ENCODE measurements at places on chromosomes 11 and 22.

- no peak for DNase-seq
Measured at GRCh38 chr11:73530109-73530508, 67.8 kb downstream of the FAM168A start.

DNA sequence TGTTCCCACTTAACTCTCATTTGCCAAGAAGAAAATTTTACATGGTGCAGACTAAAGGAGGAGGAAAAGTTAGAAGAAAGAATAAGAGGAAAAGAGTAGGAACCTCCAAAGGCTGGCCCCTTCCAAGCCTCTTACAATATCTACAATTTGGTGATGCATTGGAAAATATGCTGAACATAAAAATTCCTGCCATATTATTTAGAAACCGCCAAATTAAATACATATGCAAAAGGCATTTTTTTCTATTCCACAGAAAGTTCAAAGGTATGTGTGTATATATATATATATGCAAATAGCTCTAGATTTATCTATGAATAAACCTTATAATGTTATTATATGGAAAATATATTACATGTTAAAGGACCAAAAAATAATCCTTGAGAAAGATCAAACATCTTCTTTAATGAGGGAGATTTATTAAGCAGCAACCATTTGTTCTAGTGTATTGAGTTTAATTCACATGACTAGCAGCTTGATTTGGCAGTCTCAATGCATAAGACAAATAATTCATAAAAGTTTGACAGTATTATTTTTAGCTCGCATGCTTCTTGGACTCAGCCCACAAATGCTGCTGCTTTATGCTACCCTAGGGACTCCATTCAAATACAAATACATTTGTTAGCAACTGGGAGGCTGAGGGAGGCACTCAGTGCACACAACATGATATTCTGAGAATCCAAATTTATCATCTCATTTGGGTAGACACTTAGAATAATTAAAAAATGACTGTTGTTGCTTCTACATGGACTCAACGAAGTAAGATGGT is 184.9 kb downstream of the SBF2 start:
- DNase-seq = peak; percentile 81

DNA sequence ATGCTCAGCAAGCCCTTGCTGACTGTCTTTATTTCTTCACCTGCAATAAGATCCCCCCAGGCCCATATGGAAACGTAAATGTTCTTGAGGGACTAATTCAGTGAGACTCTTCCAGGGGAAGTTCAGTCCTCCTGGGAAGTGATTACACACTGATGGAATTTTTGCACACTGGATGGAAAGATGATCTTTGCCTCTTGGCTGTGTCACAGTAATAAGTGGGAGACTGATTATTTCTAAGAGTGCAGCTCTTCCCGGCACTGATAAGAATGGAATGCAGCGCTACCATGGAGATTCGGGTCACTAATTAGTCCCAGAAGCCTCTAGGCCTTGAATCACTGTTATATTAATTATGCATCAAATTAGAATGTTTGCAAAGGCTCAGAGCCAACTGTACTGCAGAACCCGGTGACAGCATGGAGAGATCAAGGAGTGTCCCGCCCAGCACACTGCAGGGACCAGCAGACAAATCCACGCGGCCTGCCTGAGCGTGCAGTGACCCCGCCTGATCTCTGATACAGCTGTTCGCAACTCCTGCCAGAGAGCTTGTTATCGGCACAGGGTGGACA is 178.3 kb downstream of the SNX19 start:
- peak; percentile 67 for DNase-seq

DNA sequence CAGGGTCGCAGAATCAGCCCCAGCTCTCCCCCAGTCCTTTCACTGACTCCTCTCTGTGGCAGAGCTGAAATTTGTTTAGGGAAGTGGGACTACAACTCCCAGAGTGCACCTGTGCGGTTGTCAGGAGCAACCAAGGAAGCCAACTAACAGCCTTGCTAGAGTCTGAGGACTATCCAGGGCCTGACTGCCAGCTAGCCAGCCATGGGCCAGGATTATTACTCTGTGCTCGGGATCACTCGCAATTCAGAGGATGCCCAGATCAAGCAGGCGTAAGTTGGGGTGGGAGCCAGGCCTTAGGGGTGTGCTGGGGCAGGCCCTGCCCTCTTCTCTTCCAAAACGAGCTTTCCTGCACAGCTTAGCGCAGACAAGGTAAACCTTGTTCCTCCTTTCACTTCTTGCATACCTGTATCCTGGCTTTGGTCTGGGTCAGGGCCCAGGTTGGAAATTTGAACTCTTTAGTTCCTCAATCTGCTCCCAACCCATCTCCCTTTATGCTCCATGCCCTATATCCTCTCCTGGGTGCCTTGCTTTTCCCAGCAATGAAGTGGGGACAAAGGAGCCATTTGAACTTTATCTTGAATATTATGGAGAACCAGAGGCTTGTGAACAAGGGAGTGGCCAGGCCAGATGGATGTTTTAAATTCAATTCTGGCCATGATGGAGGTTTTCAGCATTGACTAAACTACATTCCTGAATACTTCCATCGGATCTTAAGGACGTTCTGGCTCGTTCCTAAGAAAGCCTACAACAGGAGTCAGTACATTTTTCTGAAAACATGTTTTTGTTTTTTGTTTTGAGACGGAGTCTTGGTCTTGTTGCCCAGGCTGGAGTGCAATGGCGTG is at the start of gene DNAJB13:
Gene DNAJB13, plus strand, starts transcription at position 158 of the 842 bp plus-strand sequence. Its CDS starts 44 bp downstream, at position 202.
- DNase-seq = peak; percentile 73

DNA sequence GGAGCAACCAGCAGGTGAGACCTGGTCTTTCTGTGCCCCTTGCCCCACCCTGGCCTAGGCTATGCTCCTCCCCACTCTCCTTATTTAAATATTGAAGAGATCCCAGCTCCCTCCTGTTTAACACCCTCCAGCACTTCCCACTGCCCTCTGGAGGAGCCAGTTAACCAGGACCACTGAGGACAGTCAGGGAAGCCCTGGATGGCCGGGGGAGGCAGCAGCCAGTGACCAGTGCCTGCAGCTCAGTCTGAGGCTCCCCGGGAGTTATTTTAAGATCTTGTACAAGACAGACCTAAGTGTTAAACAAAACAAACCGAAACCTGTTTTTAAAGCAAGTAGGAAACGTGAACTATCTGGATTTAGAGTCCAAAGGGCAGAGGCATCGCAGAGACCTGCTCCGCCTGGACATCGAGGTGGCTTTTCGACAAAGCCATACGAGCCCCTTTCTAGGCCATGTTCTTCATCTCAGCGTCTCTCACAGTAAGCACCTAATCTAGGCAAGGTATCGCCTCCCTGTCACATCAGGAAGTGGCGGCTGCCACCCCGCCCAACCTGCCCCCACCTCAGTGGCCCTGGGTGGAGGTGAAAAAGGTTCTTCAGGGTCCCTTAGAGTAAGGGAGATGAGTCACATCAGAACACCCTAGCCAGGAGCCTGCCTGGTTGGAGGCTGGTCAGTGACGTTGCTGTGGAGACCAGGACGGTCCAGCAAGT is 35.2 kb downstream of the TRMU start:
- no peak for DNase-seq

GRCh38 chr11:42631220-42631843 is 680.5 kb upstream of the API5 start:
- DNase-seq = no peak

DNA sequence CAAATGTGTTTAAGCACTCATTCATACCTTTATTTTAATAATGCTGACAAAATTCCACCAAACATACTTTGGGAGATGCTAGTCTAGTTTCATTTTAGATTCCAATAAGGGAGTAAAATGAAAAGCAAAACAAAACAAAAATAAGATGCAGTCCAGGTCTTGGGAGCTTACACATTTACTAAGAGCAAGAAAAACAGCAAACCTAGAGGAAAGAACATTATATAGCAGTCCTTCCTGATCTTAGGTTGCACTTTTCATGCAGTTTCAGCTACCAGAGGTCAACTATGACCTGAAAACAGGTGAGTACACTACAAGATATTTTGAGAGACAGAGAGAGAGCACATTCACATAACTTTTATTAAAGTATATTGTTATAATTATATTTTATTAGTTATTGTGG is 1100.9 kb downstream of the DLG2 start:
- no peak for DNase-seq

- peak; percentile 99 for DNase-seq
Measured at GRCh38 chr11:120432056-120433018, 79.2 kb upstream of the GRIK4 start.

DNA sequence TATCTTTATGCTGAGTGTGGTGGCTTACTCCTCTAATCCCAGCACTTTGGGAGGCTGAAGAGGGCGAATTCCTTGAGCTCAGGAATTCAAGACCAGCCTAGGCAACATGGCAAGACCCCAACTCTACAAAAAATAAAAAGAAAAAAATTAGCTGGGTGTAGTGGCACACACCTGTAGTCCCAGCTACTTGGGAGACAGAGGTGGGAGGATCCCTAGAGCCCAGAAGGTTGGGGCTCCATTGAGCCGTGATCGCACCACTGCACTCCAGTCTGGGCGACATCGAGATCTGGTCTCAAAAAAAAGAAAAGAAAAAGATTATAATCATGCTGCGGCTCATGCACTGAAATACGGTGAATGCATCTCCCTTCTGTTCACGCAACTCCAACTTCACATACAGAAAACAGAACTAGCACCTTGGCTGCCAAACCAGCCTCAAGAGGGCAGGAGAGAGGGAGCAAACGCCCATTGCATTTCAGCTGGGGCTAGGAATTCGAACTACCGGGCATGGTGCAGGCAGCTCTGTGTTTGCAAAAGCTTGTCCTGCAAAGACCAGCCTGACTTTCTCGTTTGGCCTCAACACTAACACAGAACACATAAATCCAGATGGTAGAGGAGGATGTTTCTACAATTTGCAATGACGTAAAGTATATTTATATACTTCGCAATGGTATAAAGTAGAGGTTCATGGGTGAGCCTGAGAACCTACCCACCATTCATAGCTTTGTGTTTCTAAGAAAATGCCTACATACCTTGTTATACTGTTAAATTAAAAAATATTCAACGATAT is 6.3 kb upstream of the SYNGR1 start:
- peak; percentile 63 for DNase-seq

DNA sequence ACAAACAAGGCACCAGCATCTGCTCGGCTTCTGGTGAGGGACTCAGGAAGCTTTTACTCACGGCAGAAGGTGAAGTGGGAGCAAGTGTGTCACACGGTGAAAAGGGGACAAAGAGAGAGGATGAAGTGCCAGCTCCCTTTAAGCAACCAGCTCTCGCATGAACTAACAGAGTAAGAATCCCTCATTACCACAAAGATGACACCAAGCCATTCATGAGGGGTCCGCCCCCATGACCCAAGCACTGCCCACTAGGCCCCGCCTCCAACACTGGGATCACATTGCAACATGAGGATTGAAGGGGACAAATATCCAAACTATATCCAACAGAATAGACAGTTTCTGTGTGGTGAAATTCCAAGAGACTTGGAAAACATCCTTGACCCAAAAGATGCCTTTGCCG is 198.2 kb upstream of the POU2AF2 start:
- peak; percentile 74 for DNase-seq

DNA sequence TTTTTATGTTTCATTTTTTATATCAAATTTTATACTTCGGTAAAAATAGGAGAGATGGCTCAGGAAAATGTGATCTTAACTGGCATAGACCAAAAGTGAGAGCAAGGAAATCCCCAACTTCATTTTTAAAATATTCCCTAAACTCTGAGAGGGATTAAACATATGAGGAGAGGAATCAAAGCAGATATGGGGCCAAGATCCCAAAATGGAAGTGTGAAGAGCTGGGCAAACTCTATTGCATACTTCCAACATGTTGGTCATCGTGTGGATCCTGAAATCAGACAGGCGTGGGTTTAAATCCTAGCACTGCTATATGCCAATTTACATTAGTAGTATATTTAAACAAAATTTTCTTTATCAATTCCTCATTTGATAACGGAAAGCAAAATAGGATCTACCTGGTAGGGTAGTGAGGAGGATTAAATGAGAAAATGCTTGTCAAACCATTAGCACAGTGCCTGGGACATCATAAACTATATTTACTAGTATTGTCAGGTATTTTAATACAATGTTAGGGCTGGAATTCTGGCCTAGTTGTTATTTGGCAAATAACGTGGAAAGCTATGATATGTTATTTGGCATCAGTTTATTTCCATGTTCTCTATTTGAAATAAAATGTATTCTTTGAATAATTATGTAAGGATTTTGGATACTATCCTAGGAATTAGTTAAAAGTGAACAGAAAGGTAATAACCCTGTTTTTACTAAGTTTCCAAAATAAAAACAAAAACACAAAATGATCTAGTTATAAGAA is 392.8 kb upstream of the CCDC90B start:
- no peak for DNase-seq

- no peak for DNase-seq
Measured at GRCh38 chr11:7643314-7643713, 30.0 kb downstream of the CYB5R2 start.

DNA sequence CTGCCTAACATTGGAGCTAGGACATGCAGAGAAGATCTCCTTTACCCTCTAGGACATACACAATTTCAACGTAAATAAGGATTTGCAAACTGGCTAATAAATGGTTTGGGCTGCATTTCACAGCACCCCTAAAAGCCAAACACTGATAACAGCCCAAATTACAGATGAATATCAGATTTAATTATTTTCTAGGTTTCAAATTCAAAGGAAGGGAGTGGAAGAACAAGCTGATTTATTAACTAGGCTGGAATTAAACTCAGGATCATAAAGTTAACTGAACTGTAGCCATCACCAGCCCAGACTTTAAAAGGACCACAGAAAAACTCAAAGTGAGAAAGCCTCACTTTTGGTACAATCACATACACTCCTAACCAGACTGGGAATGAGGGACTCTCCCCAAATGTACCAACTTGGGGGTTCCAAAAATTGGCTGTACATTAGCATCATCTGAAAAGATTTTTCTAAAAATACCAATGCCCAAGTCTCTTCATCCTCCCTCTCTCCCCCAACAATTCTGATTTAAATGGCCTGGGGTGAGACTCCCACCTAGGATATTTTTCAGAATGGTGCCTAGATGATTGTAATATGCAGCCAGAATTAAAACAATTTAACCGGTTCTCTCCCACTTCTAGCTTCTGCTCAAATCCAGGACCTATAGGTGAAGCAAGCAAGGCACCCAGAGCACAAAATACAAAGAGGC is 43.5 kb downstream of the SYTL2 start:
- DNase-seq = no peak

GRCh38 chr22:27070594-27070993 is 413.2 kb downstream of the MIAT start:
- DNase-seq = no peak

DNA sequence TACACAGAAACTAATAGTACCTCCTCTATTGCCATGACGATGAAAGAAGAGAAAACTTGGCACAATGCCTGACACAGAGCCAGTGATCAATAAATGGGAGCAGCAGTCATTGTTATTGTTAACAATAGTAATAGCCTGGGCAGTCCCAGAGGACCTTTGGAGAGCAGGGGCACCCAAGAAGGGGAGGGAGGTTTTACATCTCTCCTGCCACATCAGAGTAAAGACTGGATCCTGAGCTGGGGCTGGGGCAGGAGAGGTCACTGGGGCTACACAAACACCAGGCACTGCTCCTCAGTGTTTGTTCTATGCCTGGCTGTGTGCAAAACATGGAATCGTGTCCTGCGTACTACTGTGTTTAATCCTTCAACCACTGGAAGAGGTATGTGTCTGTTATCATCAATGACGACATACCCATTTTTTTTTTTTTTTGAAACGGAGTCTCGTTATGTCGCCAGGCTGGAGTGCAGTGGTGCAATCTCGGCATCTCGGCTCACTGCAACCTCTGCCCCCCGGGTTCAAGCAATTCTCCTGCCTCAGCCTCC is 25.0 kb upstream of the CREB3L1 start:
- DNase-seq = no peak

All from myocyte (in vitro differentiated cells).